ENCODE measurements at places on chromosomes 7 and 10.

- no peak for DNase-seq
Measured at GRCh38 chr10:14312014-14312413, 18.7 kb downstream of the FRMD4A start.

DNA sequence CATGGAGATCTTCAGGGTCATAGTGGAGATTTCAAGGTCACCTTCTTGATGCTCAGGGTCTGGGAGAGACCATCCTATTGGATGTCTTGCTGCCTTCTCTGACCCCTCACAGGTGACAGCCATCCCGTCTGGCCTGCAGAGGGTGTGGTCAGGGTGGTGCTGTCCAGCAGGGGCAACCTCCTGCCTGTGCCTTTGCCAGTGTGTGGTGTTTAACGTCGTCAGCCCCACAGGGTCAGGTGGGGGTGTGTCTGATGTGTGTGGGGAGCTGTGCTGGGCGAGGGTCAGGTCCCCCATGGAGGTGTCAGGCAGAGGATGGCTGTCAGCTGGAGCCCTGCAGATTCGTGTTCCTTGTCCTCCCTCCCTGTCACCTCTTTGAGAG, 16.5 kb downstream of the ADCY1 start:
- DNase-seq = no peak

DNA sequence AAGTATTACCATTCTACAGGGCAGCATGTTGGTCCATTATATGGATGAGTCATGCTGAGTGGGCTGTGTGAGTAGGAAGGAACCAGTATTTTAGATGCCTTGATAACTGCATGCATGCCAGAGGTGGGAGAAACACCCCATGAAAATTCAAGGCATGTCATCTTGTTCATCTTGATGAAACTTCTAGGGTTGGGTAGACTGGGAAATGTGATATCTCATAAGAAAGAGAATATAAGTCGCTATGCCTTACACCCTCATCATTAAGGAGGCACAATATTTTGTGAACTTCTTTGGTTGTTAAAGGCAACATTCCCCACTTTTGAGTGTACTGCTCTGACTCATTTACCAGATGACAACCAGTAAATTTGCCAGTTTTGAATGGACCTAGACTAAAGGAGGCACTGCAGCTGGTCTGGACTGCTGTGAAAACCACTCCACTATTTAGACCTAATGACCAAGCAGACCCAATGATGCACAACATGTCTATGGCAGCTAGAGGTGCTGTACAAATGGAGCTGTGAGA, 48.0 kb downstream of the ZNF365 start:
- no peak for DNase-seq

- no peak for DNase-seq
Measured at GRCh38 chr7:47937711-47938573, 10.3 kb downstream of the PKD1L1 start.

DNA sequence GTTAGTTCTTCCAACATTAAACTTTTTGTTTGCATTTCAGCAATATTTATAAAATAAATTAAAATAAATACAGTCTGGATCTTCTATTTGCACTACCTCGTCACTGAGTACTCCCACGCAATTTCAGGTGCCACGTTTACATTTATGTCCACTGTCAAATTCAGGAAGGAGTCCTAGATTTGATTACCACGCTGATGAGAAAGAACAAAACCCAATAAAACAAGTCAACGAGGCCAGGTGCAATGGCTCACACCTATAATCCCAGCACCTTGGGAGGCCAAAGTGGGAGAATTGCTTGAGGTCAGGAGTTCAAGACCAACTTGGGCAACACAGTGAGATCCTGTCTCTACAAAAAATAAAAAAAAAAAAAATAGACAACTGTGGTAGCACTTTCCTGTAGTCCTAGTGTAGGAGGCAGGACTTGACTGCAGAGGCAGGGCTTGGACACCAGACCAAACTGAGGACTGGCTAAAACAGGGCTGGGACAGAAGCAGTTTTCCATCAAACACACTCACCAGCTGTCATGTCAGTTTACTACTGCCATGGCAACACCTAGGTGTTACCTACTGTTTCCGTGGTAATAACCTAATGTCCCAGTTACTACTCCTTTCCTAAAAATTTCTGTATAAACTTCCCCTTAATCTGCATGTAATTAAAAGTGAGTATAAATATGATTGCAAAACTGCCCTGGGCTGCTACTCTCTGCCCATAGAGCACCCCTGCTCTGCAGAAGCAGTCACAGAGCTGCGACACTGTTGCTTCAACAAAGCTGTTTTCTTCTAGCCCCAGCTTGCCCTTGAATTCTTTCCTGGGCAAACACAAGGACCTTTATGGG, 341.7 kb downstream of the PARD3 start:
- no peak for DNase-seq

GRCh38 chr10:132961787-132962622, 19.6 kb upstream of the CFAP46 start:
- DNase-seq = peak; percentile 75

GRCh38 chr10:105974803-105975456, 1189.6 kb downstream of the SORCS1 start:
- no peak for DNase-seq

All from suppressor macrophage treated with lipopolysaccharide for 4 hours (primary cell).